Large intestine (tissue), 12 donors: ENCODE measurements at places on chromosomes 5 and 9. TPM values are rescaled to one million over a fixed set of nuclear protein-coding genes. Genes with fewer than 3 reads are reported as not detected.

Gene POU5F2
- 0.03 TPM for polyA plus RNA-seq

Gene RANBP3L
- 0.60 TPM for polyA plus RNA-seq

Gene CCNJL
- 12.7 TPM for polyA plus RNA-seq

Gene PROB1
- polyA plus RNA-seq = 2.1 TPM

Gene NMUR2
- polyA plus RNA-seq = 0.75 TPM

Gene GLRA1
- 0.03 TPM for polyA plus RNA-seq

DNA sequence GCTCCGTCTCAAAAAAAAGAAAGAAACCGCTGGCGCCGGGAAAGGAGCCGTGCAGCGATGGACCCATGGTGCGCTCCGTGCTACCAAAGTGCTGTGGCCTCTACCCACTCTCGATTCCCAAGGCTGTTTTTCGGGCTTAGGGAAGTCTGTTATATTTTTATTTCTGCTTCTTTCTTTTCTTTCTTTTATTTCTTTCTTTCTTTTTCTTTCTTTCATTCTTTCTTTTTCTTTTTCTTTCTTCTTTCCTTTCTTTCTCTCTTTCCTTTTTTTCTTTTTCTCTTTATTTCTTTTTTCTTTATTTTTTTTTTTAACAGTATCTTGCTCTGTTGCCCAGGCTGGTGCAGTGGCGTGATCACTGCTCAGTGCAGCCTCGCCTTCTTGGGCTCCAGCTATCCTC lies 87.5 kb downstream of the ANXA2R start:
- DNase-seq = no peak

GRCh38 chr5:122346897-122347581 lies 35.0 kb downstream of the SNCAIP start:
- DNase-seq = no peak

- DNase-seq = no peak
Measured at GRCh38 chr5:167721926-167722440, 569.5 kb upstream of the WWC1 start.

- no peak for DNase-seq
Measured at GRCh38 chr5:175520321-175520720, 42.0 kb downstream of the SFXN1 start.

GRCh38 chr5:66151030-66151429 lies 6.9 kb downstream of the SREK1 start:
- no peak for DNase-seq
